Mucosa of gallbladder (tissue), 1 donor: ENCODE measurements at places on chromosomes 3 and 15. TPM values are rescaled to one million over a fixed set of nuclear protein-coding genes. Genes with fewer than 3 reads are reported as not detected.

- no peak for DNase-seq
Observed at GRCh38 chr3:46468753-46469600, 4.3 kb upstream of the LTF start.

DNA sequence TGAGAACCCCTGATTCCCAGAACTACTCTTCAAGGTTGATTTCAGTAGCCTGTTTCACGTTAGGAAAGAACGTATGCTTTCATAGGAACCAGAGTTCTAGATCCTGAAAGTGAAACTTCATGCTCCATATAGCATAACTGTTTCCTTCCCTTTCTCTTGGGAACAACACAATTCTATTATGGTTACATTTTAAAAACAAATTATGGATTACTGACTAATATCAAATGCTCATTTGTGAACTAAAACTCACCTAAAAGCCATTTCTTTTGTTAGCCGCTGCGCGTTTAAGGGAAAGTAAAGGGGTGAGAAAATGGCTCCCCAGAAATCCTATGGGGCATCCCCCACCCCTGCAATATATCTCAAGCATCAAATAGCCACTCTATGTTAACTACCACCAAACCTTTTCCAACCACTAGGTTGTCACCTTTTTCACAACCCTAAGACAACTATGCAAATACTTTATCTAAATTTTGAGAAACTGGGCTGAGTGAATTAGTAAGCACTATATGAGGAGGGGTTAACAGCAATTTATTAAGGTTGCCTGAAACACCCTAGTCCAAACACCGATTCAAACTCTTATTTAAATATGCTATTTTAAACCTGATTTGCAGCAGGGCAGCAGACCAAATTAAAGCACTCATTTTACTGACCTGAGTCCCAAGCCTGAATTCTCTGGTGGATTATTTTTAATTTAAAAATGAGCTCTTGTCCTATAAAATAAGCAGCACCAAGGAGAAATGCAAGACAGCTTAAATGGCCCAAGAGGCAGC, 2.4 kb downstream of the SIAH2 start:
- no peak for DNase-seq

DNA sequence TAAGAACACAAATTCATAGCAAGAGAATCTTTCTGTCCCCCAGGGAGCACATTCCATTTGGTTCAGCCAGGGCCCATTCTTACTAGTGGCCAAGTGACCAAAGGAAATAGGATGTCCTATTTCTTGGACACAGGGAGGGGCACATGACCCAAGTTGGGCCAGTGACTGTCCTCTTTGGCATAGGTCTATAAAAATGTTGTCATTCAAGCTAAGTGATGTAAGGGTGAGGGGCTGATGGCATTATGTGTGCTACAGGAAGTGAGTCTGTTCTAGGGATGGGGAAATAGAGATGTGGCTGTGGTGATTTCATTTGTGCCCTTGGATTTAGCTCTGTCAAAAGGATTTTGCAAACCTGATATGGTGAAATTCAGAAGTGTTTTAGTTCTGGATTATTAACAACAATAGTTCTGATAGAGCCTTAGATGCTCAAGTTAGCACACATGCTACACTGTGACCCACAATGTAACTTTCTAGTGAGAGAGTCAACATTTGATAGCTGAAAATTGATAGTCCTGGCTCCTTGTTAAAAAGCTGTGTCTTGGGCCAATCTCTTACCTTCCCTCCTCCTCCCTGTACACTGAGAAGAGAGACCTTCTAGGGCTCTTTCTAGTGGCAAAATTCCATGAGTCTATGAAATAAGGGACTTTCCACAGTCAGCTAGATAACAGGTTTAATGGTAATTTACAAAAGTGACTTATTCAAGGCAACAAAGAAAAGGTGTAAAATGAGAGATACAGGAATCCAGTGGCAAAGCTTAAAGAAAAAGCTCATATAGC, 117.2 kb downstream of the THRB start:
- no peak for DNase-seq

DNA sequence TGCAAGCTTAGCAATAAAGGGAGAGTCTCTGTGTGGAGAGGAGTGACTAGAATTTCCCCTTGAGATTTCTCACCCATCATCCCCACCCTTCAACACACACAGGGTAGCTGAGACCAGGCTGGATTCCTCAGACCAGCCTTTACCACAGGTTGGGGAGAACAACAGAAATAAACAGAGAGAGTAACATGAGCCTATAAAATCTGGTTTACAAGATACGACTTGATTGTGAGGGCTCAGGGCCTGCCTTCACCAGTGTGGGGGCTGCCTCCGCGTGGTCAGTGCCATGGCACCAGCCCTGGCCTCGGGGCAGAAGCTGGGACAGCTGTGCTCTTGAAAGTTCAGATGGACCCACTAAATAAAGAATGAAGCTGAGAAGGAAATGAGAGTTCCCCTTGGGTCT, 14.6 kb upstream of the MAGEF1 start:
- no peak for DNase-seq

- no peak for DNase-seq
Observed at GRCh38 chr3:172288651-172289050, 159.6 kb downstream of the GHSR start.

DNA sequence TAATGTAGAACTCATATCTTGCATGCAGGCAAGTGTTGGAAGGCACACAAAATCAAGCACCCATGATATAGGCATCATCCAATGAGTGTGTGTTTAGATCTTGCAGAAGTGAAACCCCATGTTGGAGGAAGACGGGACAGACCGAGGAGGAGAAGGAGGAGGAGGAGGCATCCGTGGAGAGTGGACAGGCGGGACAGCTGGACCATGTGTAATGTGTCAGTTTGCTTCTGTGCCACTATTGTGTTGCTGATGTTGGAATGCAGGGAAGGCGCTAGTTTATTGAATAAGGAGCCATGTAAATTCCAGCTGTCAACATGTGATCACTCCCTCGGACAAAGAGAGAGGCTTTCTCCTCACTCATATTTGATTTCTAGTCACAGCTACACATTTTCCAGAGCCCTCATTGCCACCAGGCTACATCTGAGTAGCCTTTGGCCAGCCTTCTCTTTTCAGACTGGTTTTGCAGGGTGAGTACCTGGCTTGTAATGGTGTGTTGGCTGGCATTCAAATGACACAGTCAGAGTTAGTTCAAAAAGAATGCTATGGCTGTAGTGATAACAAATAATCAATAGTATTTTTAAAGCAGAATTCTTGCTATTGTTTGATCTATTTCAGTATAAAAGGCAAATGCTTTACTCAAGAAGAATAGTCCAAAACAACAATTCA, 1037.6 kb upstream of the NR2F2 start:
- DNase-seq, result peak; percentile 78

DNA sequence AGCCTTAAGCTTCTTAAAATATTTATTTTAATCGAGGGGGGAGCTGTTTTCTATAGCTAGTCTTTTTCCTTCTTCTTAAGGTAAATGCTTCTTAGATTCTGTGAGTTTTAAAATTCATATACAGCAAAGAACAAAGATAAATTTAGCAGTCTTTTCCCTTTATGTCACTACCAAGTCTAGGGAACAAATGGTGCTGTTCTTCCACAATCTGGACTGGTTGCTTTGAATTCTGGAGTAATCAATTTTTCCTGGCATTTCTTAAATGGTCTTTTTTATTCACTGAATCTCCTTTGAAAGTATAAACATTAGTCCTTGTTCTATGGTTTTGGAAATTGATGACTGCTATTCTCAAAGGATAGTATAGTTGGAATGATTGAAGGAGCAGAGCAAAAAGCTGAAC, 82.8 kb downstream of the CHL1 start:
- DNase-seq, result no peak

- DNase-seq, result peak; percentile 38
Observed at GRCh38 chr15:62059816-62060112, 483 bp downstream of the VPS13C start.

The PPM1L gene
- total RNA-seq, result 79.5 TPM

The THUMPD3 gene
- 43.4 TPM for total RNA-seq

The SI gene
- total RNA-seq, result 0.03 TPM

GRCh38 chr3:71492566-71492965, 91.0 kb downstream of the FOXP1 start:
- no peak for DNase-seq

DNA sequence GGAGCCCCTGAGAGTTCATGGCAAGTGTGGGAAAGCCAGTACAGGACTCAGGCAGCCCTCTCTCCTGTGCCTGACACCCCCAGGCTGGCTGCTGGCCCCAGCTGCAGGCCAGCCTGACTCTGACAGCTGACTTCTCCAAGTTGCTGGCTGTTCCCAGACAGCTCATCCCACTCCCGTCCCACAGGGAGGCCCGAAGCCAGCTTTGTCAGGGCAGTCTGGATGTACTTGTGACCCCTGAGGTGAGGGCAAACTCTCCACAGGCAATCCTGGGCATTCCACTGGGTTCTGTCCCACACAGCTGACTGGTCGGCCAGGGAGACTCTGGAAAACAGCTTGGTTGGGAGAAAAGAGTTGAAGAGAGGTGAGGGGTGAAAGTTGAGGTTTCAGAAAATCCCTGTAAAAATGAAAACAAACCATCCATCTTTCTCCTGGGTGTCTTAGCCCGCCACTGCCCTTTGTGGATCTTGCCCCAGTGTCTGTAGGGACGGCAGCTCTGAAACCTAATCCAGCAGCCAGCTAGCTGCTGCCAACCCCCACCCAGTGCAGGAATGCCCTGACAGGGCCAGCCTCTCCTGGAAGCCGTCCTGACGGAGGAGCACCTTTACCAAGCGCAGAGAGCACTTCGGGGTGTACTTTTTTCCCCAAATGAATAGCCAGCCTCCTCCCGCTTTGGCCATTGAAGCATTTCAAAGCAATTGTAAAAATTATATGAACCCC, 87.9 kb downstream of the DNAJB8 start:
- DNase-seq, result no peak

The CCDC39 gene
- total RNA-seq, result not detected

DNA sequence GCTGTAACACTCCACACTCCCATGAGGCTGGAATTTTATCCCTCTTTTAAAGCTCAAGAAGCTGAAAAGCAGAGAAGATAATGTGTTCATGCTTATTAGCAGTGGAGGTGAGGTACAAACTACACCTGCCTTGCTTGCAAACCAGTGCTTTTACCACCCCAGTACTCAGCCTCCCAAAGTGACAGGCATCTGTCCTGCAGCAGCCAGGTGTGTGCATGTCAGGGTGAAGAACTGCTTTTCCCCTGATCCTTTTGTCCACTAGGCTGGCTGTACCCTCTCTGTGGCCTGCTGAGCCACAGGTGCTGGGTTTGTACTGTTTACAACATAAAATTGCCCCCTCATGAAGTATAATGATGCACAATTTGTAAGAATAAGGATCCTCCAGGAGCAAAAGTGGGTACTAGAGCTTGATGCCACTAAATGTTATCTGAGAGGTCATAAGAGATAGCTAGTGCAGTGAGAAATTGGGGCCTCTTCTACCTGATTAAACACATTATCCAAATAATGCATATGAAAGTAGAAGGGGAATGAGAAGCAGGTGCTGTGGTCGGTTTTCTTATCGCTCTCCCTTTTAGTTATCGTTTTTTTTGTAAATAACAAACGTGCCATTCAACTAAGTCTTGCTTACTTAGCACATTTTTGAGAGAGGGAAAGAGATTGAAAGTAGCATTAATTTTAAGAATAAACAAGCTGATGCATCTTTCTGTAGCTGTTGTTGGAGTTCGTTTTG, 39.2 kb upstream of the GADL1 start:
- no peak for DNase-seq

The PCSK6 gene
- 15.0 TPM for total RNA-seq

The AMOTL2 gene
- total RNA-seq, result 129 TPM

The SAXO2 gene
- 12.3 TPM for total RNA-seq

The MKRN3 gene
- total RNA-seq, result not detected

GRCh38 chr3:186939536-186939935, 9.2 kb downstream of the ST6GAL1 start:
- no peak for DNase-seq
